ENCODE measurements at places on chromosomes 13 and 19.
A peak's percentile ranks its signal among the peaks of the same experiment; 100 is the strongest.

DNA sequence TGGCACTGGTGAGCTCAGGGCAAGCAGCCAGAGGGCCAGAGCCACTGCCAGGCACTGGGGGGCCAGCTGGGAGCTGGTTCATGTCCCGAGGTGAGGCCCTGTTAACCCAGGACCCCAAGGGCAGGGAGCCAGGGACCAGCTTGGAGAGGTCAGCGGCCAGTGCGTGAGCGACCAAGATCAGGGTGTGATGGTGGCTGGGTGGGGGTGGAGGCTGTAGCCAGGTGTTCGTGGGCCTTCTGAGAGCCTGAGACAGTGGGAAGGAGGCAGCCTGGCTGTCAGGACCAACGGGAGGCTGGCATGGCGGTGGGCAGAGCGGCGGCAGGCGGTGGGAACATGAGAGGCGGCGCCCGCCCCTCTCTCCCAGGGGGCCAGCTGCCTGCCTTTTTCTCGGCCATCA, 8.1 kb upstream of the KPTN start:
- peak; percentile 60 for DNase-seq

- DNase-seq = peak; percentile 76
Observed at GRCh38 chr19:14450168-14450874, 17.2 kb downstream of the PKN1 start.

DNA sequence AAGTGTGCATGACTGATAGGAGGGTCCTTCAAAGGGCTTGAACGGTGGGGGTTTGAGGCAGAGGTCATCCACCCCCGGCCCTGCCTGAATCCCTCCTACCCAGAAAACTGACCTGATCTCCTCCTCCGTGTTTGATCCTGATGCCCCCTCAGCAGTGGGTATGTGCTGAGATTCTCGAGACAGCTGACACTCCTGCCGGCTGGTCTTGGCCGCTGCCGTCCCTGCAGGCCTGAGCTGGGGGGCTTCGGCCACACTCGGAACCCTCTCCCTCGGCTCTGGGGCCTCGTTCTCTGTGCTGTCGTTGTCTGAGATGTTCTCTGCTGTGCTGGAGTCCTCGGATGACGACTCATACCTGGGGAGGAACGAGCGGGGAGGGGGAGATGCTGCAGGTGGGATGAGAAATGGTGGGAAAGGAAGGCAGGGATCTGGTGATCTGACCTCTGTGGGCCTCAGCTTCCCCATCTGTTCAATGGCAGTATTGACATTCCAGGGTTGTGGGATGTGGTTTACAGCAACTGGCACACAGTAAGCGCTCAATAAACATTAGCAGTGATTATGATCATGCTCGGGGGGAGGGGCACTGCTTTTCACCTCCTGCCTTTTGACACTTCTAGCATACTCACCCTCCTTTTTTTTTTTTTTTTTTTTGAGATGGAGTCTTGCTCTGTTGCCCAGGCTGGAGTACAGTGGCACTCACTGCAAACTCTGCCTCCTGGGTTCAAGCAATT, 20.7 kb downstream of the KANK2 start:
- DNase-seq = no peak

DNA sequence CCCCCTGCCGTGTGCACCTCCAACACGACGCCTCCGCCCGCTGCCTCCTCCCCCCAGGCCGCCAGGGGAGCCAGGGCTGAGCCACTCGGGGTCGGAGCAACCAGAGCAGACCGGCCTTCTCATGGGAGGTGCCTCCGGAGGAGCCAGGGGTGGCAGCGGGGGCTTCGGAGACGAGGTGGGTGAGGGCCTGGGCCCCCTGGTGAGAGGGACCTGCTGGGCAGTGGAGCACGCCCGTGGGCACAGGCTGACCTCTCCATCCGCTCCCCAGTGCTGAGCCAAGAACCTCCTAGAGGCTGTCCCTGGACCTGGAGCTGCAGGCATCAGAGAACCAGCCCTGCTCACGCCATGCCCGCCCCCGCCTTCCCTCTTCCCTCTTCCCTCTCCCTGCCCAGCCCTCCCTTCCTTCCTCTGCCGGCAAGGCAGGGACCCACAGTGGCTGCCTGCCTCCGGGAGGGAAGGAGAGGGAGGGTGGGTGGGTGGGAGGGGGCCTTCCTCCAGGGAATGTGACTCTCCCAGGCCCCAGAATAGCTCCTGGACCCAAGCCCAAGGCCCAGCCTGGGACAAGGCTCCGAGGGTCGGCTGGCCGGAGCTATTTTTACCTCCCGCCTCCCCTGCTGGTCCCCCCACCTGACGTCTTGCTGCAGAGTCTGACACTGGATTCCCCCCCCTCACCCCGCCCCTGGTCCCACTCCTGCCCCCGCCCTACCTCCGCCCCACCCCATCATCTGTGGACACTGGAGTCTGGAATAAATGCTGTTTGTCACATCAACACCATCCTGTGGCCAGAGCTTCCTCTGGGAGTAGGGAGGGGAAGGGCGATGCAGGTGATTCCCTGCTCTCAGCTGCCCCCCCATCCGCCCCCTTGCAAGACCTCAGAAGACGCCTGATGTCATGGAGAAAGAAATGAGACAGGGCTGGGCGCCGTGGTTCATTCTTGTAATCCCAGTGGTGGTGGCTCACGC, 12.0 kb downstream of the BCAM start:
- DNase-seq = peak; percentile 84

GRCh38 chr13:105365021-105365550, 1170.4 kb downstream of the EFNB2 start:
- no peak for DNase-seq

DNA sequence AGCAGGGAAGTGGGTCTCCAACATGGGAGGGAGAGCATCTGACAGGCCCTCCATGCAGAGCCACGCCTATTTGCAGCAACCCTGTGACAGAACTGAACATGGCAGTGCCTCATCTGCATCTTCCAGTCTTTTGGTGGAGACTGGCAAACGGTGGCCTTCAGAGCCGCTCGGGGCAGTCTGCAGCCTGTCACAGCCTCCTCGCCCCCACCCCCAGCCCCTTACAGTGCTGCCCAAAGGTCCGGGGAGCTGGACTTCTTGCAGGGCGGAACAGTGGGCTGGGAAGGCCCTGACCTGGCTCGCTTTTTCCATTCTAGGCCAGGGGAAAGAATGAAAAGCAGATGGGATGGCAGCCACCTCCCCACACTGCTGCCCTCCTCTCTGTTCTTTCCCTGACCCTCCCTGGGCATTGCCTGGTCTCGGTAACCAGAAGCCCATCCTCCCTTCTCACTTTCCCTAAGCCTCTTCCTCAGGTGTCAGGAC, 2.7 kb downstream of the CALM3 start:
- DNase-seq = no peak

DNA sequence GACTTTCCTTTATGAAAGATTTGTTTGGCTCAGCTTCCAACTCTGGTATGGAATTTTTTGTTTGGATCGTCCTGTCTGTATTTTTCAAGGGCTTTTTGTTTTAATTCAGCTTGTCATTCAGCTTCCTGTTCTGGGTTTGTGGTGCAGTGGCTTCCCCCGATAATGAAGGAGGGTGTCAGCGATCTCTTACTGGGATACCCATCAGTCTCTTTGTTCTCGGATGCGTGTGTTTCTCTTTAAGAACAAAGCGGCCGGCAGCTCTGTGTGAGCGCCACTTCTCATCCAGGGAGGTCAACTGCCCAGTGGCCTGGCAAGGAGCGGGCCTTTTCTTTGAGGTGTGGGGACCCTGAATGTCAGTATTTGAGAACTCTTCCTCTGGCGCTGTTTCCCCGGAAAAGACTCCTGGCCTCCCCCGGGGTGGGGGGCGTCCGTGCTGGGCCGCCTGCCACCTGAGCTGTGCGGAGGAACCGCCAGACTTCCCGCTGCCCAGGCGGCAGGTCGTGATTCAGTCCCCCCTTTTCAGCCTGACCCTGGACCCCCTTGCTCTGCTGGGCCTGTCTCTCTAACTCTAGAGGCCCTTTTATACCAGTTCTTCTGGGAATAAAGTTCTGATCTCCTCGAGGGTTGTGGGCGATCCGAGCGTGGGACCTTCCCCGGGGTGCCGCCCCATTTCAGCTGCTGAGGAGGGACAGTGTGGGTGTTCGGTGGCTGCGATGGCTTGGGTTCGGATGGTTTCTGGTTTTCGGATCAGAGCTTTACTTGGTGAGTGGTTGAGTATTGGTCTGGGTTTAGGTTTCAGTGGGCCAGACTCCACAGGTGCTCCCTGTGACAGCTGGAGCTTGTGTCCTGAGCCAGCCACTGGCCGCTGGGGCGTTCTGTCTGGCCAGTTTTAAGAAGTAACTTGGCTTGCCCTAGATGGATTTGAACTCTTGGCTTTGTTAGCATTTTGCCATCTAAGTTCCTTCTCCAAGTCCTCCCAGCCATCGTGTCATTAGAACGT, 3.4 kb downstream of the SF3A2 start:
- DNase-seq = no peak

DNA sequence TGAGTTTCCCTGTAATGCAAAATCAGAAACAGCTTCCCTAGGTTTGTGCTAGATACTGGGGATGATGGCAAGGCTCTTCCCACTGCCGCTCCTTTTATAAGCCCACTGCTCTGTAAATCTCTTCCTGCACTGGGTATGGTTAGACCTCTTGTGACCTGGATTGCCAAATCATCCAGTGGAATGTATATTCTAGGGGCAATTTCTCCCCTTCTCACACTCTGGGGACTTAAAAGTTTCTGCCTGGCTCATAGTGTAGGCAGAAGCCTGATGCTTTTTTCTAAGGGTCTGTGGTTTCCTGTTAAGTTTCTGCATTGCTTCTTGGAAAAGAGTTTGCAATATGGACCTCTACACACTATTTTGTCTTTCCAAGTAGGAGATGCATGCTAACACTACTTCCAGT, 1582.0 kb upstream of the PCDH20 start:
- DNase-seq = no peak

DNA sequence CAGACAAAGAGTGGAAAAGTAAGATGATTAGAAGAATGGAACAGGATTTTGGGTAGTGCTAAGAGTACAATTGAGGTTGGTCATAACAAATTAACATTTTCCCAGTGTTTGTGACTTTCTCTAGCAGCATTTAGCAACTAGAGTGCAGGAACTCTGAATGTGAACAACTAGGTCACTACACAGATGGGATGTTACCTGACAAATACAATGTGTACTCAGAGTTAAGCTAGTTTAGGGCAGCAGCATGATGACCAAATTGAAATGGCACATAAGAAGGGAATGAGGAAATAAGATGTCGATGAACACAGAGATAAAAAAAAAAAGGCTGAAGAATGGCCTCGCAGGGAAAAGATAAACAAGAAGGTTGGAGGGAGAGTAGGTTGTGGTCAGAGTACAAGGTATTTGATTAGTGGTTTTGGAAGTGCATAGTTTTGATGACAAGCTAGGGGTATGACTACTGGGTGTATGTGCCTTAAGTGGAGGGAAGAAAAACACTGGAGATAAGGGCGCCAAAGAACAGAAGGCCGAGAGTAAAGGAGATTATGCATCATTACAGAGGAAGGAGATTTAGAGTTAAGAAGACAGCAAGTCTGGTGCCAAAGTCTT, 381.1 kb downstream of the FGF14 start:
- no peak for DNase-seq

GRCh38 chr19:38808741-38809140, 4.0 kb downstream of the LGALS4 start:
- DNase-seq = no peak

DNA sequence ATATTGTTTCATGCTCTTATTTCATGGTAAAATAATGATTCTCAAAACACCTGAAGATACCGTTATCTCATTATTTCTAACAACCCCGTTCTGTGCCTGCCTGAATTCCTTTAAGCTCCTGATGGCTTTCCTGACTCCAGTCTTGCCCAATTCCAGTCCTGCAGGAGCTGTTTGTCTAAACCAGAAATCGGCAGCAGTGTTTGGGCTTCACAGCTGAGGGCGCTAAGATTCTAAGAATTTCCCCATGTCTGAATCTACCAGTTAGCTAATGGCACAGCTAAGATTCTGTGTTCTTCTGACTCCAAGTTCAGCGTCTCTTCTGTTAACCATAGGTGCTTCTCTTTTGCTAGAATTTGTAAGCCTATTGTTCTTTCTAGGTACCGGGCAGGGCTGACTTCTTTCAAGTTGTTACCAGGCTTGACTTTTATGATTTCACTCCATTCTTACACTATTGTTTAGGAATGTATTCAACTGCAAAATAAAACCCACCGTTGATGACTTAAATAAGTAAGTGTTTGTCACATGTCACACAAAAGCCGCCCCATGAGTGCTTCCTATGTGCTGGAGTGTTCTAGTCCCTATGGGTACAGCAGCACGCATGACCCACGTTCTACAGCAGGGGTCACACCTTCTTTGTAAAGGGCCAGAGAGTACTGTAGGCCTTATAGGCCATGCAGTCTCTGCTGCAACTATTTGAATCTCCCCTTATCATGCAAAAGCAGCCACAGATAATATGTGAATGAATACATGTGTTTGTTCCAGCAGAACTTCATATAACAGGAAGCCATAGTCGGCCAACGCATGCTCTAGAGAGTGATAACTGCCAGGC, 168.3 kb upstream of the RNF113B start:
- no peak for DNase-seq

- DNase-seq = peak; percentile 87
Observed at GRCh38 chr19:46466536-46467196, 4.7 kb downstream of the PNMA8A start.

DNA sequence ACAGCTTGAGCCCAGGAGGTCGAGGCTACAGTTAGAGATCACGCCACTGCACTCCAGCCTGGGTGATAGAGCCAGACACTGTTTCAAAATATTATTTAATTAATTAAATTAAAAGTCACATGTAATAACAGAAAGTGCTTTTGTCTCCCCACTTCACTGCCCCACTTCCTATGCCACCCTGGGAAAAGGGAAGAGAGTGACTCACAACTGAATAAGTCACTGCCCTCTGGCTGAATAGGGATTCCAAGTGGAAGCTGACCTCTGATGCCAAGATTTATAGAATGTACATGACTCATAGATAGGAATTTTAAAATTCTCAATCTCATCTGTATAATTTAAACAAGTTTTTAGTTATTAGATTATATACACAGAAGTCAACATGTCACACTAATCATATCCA, 22.2 kb upstream of the ERVV-1 start:
- no peak for DNase-seq

- DNase-seq = no peak
Observed at GRCh38 chr19:2756921-2757881, 17.4 kb upstream of the SLC39A3 start.

GRCh38 chr13:110137680-110138009, 169.3 kb downstream of the COL4A1 start:
- DNase-seq = peak; percentile 78

GRCh38 chr13:91211510-91211909, 136.0 kb upstream of the MIR17HG start:
- no peak for DNase-seq
